ENCODE measurements at places on chromosomes 5 and 9.

GRCh38 chr5:41863871-41864486 lies 6.2 kb downstream of the OXCT1 start:
- DNase-seq: no peak

- no peak for DNase-seq
Measured at GRCh38 chr9:116549061-116549664, 137.9 kb upstream of the TRIM32 start.

DNA sequence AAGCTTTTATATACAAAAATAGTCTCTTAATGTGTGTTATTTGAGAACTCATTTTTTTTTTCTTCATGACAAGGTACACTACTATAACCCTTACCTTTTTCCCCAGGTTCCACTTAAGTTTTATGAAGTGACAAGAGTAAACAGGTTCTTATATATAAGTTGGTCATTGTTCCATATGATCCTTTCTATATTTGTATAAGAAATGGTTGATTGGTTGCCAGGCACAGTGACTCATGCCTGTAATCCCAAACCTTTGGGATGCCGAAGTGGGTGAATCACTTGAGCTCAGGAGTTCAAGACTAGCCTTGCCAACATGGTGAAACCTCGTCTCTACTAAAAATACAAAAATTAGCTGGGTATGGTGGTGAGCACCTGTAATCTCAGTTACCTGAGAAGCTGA lies 108.3 kb downstream of the PCSK1 start:
- DNase-seq: no peak

DNA sequence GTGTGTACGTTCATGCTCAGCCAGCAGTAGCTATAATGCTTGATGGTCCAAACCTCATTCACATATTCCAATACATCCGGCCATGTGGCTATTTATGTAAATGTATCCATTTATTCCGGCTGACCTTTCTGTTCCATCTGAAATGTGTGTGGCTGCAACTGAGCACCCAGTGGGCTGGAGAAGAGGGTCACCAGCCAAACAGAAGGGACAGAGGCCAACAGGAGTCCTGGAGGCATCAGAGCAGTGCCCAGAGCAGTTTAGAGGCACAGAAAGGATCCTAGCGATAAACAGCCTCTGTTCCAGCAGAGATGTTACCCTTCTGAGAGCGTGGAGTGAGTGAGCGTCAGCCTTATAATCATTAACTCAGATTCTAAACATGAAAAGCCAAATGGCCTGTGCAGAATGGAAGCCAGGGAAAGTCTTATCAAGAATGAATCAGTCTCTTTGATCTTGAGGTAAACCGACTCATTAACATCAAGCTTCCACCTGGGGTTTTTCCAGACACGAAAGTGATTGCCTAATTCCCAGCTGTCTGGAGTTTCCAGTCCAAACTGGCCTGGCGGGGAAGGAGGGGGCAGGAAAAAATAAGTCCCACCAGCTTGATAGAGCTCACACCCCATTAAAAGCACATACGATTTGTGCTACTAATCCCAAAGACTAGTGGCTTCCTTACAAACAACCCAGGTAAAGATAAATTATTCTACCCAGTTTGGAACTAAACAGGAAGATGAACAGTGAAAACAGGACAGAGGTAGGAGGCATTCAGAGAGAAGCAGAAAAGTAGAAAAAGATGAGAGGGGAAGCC lies 55.7 kb downstream of the SUSD1 start:
- no peak for DNase-seq

DNA sequence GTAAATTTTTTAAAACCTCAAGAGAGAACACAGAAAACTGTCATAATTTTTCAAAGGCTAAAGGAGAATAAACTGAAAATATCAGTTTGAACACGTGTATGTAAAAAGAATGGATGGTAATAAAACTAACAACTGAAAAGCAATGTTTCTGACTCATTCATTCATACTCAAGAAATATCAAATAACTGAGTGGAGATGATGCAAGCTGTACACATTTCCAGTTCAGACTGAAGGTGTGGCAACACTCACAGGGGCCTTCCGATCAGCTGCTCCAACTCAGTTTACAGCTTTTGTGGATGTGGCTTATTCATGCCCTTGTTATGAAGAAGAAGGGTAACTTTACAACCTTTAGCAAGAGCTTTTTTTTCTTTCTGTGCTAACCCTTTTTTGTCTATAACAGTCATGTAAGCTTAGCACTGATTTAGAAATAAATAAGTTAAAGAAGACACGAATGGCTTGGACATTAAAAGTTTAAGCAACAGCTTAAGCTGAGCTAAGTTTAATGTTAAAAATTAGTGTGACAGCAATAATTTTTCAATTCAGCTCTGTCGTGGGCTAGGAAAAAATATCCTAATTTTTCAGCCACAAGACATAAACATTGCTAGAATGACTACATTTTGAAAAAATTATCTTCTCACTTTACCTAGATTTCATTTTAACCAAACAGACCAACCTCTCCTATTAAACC lies 453.5 kb downstream of the RAB3C start:
- no peak for DNase-seq

GRCh38 chr5:59354811-59355210 lies 538.7 kb downstream of the PDE4D start:
- no peak for DNase-seq

DNA sequence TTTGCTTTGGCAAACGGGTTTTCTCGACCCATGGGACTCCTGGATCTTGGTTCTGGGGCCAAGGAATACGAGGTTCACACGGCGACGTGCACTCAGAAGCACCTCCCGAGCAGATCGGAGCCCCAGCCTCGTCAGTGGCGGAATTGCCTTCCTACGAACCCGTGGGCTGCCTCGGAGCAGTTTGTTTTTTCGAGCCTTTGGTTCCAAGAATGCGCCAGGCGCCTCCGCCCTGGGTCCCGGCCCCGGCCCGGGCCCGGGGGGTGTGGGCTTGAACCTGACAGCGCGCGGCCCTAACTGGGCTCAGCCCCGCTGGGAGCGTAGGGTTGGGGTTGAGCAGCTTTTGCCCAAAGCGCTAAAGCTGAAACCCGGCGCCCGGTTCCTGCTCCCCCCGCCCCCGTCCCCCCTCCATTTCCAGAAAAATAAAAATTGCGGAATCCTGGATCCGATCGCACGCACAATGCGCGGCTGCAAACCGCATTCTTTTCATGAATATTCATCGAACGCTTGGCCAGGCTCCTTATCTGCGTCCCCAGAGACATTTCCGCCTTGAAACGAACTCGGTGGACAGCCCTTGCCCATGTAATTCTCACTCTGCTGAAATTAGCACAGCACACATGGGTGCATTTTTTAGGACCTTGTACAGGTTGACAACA lies 1.0 kb downstream of the BASP1 start:
- no peak for DNase-seq

GRCh38 chr9:128160603-128160987 lies 530 bp downstream of the BBLN start:
- peak; percentile 46 for DNase-seq

GRCh38 chr9:126722922-126723806 lies 81.7 kb upstream of the ZBTB43 start:
- peak; percentile 66 for DNase-seq

DNA sequence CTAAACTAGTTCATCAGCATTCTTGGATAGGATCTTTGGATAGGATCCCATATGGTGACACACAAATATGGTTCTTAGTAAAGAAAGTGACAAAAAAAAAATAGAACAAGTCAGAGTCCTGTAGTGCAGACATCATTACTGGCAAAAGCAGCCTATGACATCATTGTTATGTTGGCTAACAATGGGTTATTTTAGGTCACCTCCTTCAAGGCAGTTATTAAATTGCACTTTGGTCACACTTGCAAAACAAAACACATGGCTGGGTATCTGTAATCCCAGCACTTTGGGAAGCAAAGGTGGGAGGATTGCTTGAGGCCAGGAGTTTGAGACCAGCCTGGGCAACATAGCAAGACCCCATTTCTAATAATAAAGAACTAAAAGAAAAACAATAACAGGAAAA lies 185.9 kb downstream of the KIAA0825 start:
- DNase-seq: no peak

- DNase-seq: no peak
Measured at GRCh38 chr9:80410106-80410505, 838.3 kb downstream of the TLE4 start.

GRCh38 chr5:153661897-153662296 lies 171.4 kb downstream of the GRIA1 start:
- DNase-seq: no peak

- DNase-seq: no peak
Measured at GRCh38 chr9:137426018-137426681, 3.0 kb downstream of the NOXA1 start.

- DNase-seq: no peak
Measured at GRCh38 chr5:88785746-88786565, 97.0 kb downstream of the MEF2C start.

- DNase-seq: no peak
Measured at GRCh38 chr5:120874081-120874862, 410.2 kb downstream of the PRR16 start.

DNA sequence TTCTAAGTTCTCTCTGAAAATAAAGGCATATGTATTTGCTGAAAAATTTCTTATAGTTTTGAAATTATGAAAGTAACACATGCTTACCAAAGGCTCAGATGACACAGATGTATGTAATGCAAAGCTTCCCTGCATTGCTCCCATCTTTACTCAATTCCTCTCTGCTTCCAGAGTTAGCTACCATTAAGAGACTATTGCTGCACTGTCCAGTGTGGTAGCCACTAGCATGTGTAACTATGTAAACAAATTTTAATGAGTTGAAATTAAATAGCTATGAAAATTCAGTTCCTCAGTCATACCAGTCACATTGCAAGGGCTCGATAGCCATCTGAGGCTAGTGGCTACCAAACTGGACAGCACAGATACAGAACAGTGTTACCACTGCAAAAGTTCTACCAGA lies 17.9 kb downstream of the FRMD3 start:
- DNase-seq: no peak

DNA sequence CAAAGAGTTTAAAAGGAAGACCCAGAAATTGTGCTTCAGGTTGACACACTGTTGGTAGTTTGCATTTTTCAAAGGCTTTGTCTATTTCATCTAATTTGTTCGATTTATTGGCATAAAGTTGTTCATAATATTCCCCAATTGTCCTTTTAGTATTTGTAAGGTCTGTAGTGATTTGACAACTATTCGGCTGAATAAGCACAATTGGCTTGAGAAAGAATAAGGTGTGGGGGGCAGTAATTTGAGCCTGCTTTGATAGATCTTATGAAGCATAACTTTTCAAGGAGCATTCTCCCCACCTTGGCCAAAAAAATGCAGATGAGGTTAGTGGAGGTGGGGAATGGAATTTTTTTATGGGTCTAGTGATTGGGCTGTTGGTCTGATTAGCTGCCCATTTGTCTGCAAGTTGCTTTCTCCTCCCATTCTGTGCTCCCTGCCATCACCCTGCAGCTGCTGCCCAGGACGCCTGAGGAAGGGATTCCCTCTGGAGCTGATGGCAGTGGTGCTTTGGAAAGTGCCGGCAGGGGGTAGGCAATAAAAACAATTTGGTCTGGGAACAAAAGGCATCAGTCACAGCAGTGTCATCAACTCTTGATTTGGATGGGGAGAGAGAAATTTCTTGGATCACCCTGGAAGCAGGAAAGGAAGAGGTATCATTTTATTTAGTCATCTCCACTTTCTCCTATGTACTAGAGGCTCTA lies 26.6 kb downstream of the WNT8A start:
- no peak for DNase-seq

GRCh38 chr5:135469911-135470310 lies 17.8 kb upstream of the TIFAB start:
- no peak for DNase-seq

- no peak for DNase-seq
Measured at GRCh38 chr9:128503870-128504269, 649 bp upstream of the GLE1 start.

- DNase-seq: no peak
Measured at GRCh38 chr5:122054266-122054665, 23.8 kb downstream of the LOX start.

GRCh38 chr5:22514231-22514630 lies 338.9 kb downstream of the CDH12 start:
- DNase-seq: no peak

DNA sequence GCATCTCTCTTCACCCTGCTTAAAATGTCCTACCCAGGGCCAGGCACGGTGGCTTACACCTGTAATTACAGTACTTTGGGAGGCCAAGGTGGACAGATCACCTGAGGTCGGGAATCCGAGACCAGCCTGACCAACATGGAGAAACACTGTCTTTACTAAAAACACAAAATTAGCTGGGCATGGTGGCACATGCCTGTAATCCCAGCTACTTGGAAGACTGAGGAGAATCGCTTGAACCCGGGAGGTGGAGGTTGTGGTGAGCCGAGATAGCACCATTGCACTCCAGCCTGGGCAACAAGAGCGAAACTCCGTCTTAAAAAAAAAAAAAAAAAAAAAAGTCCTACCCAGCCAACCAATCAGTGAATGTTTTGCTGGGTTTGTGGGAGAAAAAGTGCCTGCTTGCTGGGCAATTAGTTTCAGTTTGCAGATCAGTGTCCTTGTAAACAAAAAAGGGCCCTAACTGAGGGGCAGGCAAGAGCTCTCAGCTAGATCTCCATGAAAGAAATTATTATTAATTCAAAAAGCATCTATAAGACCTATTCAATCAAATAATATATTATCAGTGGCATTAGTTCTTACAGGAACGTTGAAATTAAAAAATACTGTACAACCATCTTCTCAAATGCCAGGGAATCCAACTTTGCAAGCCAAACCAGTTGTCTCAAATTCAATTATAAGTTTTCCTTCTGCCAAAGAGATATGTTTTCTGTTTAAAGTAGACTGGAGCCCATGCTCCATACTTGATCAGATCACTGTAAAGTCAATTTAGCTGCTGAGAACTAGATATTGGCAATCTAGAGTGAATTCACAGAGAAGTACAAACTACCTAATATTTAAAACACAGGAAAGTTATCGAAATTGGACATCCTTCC lies 3.9 kb downstream of the MEGF9 start:
- DNase-seq: no peak

GRCh38 chr5:6112125-6112524 lies 266.2 kb downstream of the MED10 start:
- DNase-seq: no peak

GRCh38 chr9:85741095-85741874 lies 469 bp downstream of the AGTPBP1 start:
- peak; percentile 28 for DNase-seq

- no peak for DNase-seq
Measured at GRCh38 chr9:79764374-79764773, 192.6 kb downstream of the TLE4 start.

- DNase-seq: no peak
Measured at GRCh38 chr5:102663749-102664530, 91.2 kb upstream of the PAM start.

DNA sequence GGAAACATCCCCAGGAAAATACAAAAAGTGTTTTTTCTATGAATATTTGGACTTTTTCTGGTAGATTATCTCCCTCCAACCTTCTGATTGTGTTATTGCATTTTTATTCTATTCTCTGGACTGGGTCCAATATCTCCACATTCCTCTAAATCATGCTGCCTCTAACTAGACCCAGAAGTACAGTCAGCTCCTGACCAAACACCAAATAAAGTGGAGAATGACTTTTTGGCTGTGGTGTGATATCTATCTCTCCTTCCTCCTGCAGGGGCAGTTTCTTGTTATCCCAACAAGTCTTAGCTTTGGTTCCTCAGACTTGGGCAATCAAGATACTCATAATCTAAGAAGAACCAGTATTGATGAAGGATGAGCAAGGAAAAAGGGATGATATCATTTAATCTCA lies 3.2 kb upstream of the RAI14 start:
- DNase-seq: no peak
